Endothelial cell of umbilical vein (primary cell): ENCODE measurements at places on chromosomes 2 and 18.

- peaks cover 6% of the 10 kb centered on the region for H3K4me1 ChIP-seq
- H3K27ac ChIP-seq, result no peak overlapping the region
- no peak overlapping the region for H3K4me3 ChIP-seq
- H3K36me3 ChIP-seq, result no peaks in the 10 kb centered on the region
- H3K27me3 ChIP-seq, result no peaks in the 10 kb centered on the region
Observed at GRCh38 chr2:67612576-67613042, 215.5 kb downstream of the ETAA1 start.

DNA sequence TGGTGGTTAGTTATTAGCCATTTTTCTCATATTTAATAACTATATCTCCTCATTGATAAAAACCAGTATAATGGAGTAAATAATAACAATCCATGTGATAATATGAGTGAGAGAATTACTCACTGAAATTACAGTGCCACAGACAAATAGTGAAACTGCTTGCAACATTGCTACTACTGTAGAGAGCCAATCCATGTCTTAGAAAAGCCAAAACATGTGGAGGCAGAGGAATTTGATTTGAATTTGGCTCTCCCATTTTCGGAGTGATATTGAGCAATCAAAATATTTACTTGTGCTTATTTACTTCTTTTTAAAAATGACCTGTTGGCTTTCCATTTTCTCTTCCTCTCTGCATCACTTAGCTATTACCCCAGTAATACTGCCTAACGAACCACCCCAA, 288.3 kb upstream of the TCF4 start:
- no peak overlapping the region for H3K27ac ChIP-seq
- DNase-seq, result no peak
- H3K27me3 ChIP-seq, result peaks cover 2% of the 10 kb centered on the region
- no peak overlapping the region for H3K4me3 ChIP-seq

DNA sequence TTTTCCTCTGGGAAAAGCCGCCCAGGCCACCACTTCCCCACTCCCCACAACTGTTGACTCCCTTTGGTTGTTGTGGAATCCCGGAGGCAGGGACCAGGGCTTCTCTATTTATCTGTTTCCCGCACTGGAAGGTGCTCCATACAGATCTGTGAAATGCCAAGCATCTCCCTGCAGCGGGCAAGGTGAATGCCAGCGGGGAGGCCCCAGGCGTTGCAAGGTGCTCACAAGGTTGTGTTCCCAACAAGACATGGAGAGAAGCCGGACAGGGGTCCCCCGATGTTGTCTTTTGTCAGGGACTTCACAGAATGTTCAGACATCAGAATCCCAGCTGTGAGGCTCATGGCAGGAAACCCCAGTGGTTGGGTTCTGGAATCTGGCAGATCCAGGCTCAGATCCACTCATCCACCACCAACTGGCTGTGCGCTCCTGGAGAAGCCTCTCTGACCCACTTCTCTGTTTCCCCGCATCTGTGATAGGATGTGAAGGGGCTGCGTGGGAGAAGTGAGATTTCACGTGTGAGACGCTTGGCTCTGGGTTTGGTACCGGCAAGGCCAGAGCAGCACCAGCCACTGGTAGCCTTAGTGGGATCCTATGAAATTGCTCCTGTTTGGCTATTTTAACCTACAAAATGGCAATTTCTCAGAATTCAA, 8.6 kb upstream of the NEU2 start:
- H3K27ac ChIP-seq, result no peak overlapping the region
- no peak for DNase-seq
- no peaks in the 10 kb centered on the region for H3K4me1 ChIP-seq

- no peak overlapping the region for H3K27ac ChIP-seq
- no peaks in the 10 kb centered on the region for H3K36me3 ChIP-seq
- peaks cover 15% of the 10 kb centered on the region for H3K4me1 ChIP-seq
Observed at GRCh38 chr2:176567361-176567760, 298.1 kb downstream of the MTX2 start.

DNA sequence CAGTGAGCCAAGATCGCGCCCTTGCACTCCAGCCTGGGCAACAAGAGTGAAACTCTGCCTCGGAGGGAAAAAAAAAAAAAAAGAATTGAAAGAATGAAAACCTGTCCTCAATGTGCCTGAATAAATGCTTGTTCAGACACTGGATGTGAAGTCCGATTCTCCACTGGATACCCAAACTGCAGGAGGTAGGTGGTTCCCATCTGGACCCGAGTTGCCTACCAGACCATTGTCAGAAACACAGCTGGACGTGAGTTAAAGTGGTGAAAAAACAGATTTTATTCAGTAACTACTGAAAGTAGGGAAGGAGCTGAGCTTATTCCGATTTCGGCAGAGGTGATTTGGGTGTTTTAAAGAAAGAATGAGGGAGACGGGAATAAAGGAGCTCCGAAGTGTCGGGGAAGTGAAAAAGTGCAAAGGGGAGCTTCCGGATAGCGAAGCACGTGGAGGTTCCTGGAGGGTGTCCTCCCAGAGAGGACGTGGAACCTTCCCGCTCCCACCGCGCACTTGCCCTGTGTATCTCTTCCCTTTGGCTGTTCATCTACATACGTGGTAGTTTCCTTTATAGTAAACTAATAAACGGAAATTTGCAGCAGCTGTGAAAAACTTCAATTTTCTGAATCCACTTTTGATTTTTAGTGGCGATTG, 10.4 kb upstream of the ZDBF2 start:
- H3K4me1 ChIP-seq, result no peaks in the 10 kb centered on the region
- H3K36me3 ChIP-seq, result no peaks in the 10 kb centered on the region
- H3K27me3 ChIP-seq, result peaks cover 96% of the 10 kb centered on the region
- no peak overlapping the region for H3K4me3 ChIP-seq

DNA sequence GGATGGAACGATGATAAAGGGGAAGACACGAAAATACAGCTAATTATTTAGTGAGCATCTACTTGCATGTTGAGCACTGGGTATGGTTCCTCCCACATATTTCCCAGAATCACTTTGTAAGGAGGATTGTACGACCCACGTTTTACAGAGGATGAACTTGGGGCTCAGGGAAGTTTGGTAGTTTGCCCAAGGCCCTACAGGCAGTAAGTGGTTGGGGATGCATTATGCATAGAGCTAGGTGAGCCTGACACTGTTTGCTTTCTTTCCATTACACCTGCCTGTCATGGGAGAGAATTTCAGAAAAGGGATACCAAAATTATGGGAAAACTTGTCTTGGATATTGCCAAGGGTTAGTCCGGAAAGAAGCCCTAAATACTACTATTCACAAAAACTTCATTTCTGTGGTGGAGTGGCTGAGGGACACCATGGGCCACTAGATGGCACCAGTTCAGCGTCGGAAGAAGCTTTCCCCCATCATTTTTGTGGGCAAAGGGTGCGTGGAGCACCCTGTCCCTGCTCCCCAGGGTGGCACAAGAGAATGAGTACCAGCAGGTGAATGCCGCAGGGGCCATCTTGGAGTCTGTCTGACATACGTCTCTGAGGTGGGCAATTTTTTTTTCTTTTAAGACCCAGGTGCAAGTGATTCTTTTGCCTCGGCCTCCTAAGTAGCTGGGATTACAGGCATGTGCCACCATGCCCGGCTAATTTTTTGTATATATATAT, 23.5 kb upstream of the C18orf32 start:
- H3K4me3 ChIP-seq, result no peak overlapping the region
- no peaks in the 10 kb centered on the region for H3K36me3 ChIP-seq
- H3K27ac ChIP-seq, result no peak overlapping the region
- peak; percentile 51 for DNase-seq

DNA sequence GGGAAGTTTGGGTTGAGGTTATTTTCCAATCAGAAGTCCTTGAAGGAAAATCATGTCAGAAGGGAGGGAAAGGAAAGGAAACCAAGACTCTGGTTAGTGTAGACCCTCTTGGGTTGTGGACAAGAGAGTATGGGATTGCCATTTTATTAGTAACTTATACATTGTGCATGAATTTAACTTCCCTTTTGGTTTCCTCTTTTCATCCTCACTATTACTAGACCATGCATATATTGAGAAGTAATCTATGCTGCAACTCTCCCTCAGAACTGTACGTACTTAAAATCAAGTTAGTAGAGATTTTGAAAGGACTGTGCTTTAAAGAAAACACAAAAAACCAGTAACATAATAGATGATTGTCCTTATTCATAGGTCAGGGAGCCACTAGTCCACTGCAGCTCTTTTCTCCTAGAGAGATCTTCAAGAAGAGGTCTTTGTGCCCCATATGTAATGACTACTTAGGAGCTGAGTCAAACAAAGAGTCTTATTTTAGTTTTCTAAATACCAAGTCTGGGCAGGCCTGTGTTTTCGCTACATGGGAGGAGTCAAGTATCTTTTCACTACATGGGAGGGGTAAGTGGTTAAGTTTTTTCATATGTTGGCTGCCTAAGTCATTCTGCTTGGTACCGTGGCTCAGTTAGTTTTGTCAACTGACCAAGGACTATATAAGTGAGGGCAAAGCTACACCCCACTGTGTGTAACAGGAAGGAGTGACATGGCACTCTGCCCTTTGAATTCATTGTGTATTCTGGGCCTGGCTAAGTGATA, 25.2 kb upstream of the FAM117B start:
- H3K36me3 ChIP-seq, result no peaks in the 10 kb centered on the region
- no peaks in the 10 kb centered on the region for H3K27me3 ChIP-seq
- no peak overlapping the region for H3K27ac ChIP-seq

GRCh38 chr2:70399046-70399445, 97.2 kb upstream of the FAM136A start:
- DNase-seq, result no peak
- no peaks in the 10 kb centered on the region for H3K36me3 ChIP-seq
- no peak overlapping the region for H3K4me3 ChIP-seq
- no peaks in the 10 kb centered on the region for H3K4me1 ChIP-seq
- H3K27ac ChIP-seq, result no peak overlapping the region
- peaks cover 21% of the 10 kb centered on the region for H3K27me3 ChIP-seq
